ENCODE measurements at places on chromosomes 16 and 17.

- DNase-seq, result no peak
These were observed 7.1 kb downstream of the MYBBP1A start for GRCh38 chr17:4548061-4548461.

GRCh38 chr16:14608111-14608566 is 21.9 kb downstream of the PARN start:
- no peak for DNase-seq

DNA sequence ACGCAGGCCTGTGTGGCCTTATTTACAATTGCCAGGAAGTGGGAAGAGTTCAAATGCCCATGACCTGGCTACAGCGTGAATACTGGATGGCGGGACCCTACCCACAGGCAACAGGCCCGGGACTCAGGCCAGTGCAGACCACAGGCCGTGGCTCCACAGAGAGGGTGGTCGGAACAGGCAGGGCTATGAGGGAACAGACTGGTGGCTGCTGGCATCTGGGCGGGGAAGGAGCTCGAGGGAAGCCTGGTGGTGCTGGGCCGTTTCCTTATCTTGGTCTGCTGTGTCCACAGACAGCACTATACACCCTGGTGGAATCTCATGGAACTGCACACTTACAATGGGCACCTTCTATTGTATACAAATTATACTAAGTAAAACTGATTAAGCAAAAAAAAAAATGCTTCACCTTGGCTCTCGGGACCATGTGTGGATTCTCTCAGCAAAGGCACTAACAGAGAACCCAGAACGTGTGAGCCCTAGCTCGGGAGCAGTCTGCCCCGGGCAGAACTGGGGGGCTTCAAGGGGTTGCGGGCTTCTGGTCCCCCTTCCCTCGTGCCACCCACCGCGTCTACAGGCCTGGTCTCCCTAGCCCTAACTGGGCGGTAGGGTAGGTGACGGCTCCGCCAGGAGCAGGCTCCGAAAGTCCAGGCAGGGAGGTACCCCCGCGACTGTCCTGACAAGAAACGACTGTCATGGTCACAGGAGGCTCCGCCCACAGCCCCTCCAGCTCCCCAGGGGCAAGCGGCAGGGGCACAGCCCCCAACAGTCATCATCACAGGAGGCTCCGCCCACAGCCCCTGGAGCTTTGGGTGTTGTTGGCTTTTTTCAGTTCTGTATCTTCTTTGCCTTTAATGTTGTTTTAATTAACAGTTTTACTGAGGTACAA is 21.8 kb downstream of the CEP131 start:
- DNase-seq, result no peak

- DNase-seq, result no peak
These were observed 23.0 kb downstream of the RANBP10 start for GRCh38 chr16:67783353-67783725.

GRCh38 chr16:4324492-4325252 is 8.8 kb downstream of the GLIS2 start:
- no peak for DNase-seq

GRCh38 chr16:53156516-53156915 is 101.7 kb downstream of the CHD9 start:
- no peak for DNase-seq

DNA sequence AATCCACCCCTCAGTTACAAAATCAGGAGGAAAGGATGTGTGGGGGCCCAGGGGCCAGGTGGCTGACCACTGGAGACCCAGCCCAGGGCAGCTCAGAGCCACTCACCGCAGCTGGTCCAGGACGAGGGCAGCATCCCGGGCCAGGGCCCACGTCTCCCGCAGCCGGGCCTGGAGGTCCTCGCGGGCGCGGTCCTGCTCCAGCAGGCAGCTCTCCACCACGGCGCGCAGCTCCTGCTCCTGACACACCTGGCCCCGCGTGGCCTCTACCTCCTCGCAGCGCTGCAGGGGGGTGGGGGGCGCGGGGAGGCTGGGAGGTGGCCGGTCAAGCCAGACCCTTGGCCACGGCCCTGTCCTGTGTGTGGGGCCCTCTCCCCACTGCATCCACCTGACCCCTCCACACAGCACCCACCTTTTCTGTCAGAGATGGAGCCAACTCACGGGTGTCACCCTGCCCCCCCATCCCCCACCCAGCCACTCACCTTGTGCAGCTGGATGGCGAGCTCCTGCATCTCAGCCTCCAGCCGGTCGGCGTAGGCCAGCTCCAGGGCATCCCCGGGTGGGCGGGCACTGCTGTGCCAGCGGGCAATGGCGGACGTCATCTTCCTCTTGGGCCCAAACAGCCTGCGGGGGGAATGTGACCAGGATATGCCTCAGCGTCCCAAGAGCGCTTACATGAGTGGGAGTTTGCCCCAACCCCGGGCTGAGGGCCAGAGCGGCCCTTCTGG is 5.1 kb downstream of the NUDT16L1 start:
- DNase-seq, result no peak

DNA sequence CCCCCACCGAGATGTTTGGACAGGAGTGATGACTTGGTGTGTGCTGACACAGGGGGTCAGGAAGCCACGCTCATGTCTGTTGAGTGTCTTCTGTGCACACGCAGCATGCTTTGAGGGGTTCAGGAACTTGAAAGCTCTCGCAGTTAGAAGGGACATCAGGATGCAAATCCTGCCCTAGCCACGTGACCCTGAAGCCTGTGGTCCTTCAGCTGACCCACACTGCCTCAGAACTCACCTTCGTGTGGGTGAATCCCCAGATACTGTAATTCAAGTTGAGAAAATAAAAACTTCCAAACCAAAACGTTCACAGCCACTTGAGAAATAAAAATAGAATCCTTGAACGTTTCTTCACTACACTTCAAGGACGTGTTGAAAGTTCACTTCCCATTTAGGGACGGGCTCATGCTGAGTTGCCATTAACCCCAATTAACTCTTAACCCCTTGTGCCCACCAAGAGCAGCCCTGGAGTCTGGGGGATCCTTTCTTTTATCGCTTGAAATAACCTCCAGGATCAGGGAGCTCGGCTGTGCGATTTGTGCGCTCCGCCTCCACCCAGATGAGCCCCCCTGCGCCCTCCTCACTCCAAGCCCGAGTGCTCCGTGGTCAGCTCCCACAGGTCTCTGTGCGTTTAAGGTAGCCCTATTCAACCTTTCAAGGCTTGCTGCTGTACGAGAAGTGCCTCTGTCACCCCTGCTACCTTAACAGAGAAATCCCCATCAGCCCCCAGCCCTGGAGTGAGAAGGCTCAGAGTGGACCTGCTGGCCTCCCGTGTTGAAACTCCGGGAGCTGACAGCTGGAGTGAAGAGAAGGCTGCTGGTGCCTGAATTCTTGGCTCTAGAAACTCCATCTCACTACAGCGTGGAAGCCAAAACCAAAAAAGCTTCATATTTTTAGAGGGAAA is 36.2 kb upstream of the NAT9 start:
- DNase-seq, result no peak

DNA sequence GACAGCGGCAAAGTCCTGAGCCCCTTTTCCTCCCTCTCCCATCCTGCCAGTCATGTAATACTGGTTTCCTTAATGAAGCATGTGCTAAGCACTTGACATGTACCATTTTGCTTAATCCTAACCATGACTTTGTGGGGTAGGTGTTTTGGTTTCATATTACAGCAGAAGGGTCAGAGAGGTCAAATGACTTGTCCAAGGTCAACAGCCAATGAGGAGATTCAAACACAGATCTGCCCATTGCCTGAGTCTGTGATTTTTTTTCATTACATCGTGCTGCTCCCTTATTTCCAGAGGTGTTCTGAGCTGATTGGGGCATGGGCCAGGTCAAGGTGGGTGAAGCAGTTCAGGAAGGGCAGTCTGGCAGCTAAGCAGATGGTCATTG is 17.6 kb upstream of the PHF12 start:
- DNase-seq, result no peak

- DNase-seq, result peak; percentile 87
These were observed 9.1 kb upstream of the ARL5C start for GRCh38 chr17:39174920-39175694.

GRCh38 chr16:84986102-84986501 is 25.2 kb downstream of the ZDHHC7 start:
- no peak for DNase-seq

GRCh38 chr17:79965806-79966205 is 69.9 kb downstream of the TBC1D16 start:
- peak; percentile 40 for DNase-seq

DNA sequence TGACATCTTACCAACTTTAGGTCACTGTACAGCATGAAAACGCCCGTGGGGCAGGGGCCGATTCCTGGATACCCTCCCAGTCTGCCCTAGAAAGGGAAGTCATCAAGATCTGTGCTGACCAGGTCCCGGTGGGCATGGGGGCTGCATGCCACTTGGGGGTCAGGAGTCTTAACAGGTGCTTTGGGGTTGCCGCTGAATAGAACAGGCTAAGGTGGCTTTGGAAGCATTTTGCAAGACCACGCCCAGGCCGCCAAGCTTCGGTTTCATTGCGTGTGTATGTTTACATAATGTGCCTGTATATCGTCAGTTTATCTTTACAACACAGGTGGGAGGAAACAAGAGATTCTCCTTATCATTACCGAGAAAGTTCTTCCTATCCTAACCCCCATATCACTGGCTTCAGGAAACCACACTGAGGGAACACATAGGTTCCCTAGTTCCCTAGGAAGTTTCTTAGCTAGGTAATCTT is 13.3 kb upstream of the USP36 start:
- DNase-seq, result peak; percentile 67

DNA sequence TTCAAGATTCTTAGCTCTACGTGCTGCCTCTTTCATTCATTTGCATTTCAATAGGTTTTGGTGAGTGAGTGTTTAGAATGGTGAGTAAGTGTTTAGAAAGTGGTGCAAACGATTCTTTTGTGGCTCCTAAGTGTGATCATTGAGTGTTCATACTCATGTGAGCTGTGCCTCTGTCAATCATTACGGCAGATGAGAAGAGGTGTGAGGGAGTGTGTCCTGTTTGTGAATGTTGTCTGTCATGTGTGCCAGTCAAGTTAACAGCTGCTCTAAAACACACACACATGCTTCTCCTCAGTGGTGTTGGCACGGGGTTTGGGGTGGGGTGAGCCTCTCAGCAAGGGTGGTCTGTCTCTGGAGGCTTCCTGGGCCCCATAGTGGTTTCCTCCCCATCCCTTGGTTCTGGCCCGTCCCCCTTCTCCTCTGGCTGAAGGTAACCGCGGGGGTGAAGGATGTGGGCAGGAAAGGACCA is 11.4 kb downstream of the MYL4 start:
- no peak for DNase-seq

DNA sequence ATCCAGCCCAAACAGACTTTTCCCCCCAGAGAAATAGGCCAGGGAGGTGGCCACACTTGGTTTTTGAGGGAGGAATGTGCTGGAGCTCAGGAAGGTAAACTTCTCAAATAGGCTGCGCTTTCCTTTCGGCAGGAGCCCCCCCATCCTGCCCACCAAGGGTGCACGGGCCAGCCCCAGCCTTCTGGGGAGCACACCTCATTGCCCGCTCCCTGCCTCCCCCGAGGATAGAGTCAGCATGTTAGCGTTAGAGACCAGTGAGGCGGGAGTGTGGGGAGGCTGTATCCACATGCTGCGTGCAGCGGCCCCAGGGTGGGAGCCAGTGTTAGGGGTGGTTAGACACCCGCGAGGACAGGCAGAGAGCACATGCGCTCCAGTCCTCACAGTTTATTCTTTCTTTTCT is 42.3 kb downstream of the PIPOX start:
- DNase-seq, result no peak
